Left colon (tissue), 2 donors: ENCODE measurements at places on chromosomes 2 and 18.

DNA sequence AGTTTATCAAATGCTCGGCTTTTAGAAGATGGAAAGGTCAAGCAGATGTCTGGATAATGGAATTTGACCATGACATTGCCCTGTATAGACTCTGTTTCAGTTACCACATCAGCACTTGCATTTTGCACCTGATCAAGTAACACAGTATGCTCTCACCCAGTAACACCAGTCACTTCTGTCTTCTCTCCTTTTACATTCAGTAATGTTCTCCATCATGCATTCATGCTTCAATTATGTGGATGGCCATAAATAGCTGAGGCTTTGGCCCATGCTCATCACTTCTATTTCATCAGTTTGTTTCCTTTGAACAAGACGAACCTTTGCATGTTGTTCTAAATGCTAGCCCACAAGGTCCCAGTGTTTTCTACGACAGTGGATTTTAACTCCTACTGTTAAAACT, 322.9 kb upstream of the ACVR2A start:
- DNase-seq: no peak

DNA sequence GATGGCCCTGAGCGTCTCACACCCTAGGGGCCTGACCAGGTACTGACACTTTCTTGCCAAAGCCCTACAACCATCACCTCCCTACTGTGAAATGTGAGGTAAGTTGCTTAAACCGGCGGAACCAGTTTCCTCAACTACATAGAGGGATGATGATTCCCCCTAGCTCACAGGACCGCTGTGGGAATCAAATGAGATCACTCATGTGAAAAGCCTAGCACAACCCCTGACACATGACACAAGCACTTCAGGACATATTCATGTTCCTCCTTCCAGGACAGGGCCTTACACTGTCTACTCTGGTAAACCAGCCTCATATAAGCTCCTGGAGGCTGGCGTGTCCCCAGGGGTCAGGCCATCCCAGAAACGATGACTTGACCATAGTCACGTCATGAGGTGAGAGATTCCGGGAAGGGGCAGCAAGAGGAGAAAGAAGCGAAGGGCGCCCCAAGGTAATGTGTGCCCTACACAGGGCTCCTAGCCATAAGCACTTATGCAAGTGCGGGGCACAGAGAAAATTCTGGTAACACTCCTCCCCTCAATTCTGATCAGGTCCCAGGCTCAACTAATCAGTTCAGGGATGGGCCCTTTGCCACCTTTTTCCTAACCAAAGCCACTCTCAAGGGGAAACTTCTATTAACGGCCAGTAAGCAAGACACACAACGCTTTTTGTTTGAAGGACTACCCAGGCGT, 49.5 kb downstream of the C2orf42 start:
- peak; percentile 67 for DNase-seq

GRCh38 chr2:5834501-5834900, 142.3 kb downstream of the SOX11 start:
- no peak for DNase-seq

DNA sequence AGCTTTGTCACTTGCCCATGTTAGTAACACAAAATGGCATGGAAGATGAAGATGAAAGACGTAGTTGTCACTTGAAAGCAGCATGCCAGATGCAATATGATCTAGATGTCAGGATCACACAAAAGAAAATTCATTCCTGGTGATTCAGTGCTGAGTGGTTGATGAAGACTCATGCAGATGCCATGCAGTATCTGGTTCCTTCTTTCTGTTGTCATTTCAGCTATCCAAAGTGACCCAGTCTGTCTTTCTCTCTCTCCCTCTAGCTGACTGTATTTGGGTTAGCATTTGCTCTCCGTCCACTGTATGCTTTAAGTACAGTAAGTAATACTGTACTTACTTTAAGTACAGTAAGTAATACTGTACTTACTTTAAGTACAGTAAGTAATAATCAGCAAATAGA, 50.4 kb downstream of the TTN start:
- DNase-seq: no peak

- no peak for DNase-seq
Measured at GRCh38 chr2:48467637-48468036, 62.3 kb upstream of the STON1 start.

DNA sequence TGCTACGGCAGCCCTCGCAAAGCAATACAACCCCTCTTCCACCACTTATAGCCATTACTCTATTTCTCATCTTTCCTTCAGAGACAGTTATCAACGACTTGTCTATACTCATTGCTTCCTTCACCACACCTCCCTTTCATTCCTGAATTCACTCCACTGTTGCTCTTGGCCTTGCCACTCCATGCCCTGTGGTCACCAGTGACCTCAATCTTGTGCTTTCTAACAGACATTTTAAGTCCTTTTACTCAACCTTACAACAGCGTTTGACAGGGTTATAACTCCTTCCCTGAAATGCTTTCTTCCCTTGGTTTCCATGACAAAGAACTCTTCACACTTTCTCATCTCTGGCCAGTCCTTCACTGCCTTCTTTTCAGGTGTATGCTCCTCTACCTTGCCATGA, 90.6 kb upstream of the CCDC141 start:
- DNase-seq: no peak

- no peak for DNase-seq
Measured at GRCh38 chr2:222577341-222577740, 78.6 kb downstream of the FARSB start.

GRCh38 chr2:9532421-9532820, 23.2 kb downstream of the ADAM17 start:
- DNase-seq: no peak

DNA sequence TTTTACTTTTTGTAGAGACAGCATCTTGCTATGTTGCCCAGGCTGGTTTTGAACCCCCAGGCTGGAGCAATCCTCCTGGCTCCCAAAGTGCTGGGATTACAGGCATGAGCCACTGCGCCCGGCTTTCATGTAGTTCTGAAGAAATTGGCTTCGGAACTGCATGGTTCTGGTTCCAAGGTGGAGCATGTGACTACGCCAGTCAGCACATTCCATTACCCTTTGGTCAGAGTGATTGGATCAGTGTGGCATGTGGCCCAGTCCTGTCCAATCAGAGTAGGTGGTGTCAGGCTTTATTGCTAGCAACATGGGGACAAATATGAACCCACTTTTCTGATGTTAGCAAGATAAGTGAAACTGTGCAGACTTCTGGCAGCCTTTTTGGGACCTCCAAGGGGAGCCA, 16.3 kb upstream of the ATOH8 start:
- peak; percentile 62 for DNase-seq
